ENCODE measurements at places on chromosomes 13 and 19.

- DNase-seq, result no peak
Measured at GRCh38 chr13:75073786-75074185, 408.2 kb downstream of the TBC1D4 start.

DNA sequence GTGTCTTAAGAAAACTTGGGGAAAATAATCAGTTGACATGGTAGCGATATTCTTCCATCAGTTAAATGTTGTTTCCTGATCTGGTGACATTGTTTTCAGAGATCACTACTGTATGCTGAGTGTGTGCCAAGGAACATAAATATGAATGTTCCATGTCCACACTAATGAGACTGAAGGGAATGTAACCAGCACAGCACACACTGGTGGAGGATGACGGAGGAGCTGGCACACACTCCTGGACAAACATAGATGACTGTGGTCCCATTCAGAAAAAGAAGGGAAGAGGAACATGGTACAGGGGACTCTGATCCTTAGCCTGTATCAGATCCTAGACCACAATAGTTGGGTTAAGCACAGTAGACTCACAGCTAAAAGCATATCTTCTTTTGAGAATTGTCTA, 574.8 kb downstream of the MYO16 start:
- no peak for DNase-seq

GRCh38 chr13:95485518-95486144, 66.9 kb upstream of the CLDN10 start:
- DNase-seq, result no peak

- peak; percentile 85 for DNase-seq
Measured at GRCh38 chr19:54162241-54162805, 2.8 kb upstream of the LENG1 start.

DNA sequence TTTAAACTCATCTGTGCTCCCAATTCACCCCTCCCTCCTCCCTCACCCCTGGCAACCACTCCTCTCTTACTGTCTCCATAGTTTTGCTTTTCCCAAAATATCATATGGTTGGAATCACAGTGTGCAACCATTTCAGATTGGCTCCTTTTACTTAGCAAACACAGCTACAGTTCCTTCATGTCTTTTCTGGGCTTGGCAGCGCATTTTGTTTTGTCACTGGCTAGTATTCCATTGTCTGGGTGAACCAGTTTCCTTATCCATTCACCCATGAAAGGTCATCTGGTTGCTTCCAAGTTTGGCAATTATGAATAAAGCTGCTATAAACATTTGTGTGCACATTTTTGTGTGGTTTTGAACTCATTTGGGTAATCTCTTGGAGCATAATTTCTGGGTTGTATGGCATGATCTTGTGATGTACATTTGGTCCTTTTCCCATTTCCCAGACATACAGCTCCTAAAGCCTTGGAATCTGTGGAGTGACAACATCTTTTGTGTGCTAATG, 23.9 kb upstream of the GAS6 start:
- no peak for DNase-seq

DNA sequence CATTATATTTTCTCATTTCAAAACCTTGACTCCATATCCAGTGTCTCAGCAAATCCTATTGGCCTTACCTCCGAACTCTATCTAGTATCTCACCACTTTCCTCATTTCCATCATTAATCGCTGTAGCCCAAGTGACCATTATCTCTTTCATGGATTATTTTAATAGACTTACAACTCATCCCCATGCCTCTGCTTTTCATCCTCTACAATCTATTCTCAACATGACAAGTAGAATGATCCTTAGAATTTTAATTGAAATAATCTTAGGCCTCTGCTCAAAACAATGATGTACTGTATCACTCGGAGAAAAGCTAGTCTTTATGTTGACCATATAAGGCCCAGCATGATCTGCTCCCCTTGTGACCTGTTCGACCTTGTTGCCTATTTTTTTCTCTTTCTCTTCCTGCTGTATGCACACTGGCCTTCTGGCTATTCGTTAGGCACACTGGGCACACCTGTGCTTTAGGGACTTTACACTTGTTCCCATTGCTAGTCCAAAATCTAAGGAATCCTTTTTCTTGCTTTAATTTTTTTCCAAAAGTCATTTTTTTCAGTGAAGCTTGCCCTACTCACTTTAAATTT, 21.4 kb downstream of the DNAJC15 start:
- no peak for DNase-seq

GRCh38 chr13:24023073-24023472, 125.8 kb upstream of the C1QTNF9B start:
- no peak for DNase-seq

- no peak for DNase-seq
Measured at GRCh38 chr13:59304596-59304995, 859.1 kb downstream of the DIAPH3 start.

- no peak for DNase-seq
Measured at GRCh38 chr19:56137405-56137804, 3.7 kb upstream of the ZNF444 start.

DNA sequence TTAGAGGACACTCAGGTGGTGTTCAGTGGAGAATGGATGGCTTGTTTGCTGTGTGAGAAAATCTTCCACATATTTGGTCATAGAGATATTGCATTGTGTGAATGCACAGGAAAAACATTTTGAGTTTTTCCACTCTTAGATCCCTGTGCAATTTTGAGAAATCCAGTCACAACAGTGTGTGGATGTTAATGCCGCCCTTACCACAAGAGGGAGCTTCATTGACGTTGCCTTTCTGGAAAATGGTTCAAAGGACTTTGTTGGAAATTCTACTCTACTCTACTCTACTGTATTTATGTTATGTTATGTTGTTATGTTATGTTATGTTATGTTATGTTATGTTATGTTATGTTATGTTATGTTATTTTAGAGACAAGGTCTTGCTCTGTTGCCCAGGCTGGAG, 13.4 kb downstream of the ZNF20 start:
- no peak for DNase-seq

DNA sequence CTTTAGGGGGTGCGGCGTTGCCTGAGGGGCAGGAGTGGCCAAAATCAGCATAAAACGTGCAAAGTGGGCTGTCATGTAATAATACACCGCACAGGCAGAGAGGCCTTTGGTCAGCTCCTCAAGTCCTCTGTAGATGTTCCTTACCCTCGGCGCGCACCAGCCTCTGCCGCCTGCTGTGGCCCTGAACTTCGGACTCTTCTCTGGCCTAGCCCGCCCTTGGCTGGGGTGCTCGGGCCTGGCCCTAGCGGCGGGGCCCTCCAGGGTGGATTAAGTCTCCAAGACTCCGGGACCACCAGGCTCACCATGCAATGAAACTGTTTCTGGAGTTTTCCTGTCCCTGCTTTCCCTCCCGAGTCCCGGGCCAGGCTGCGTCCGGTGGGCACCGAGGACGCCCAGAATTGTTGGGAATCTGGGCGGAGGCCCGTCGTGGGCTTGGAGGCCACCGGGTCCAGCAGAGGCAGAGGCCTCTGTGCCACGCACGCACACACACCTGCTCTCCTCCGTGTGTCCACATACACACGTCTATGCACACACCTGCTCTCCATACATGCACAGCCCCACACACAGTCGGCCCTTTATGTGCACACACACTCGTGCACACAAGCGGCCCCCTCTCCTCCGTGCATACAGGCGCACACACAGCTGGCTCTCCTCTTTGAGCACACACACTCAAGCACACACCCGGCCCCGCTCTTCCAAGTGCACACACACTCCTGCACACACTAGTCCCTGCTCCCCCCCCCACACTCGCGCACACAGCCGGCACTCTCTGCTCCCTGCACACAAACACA, 1.5 kb upstream of the TFDP1 start:
- DNase-seq, result no peak

DNA sequence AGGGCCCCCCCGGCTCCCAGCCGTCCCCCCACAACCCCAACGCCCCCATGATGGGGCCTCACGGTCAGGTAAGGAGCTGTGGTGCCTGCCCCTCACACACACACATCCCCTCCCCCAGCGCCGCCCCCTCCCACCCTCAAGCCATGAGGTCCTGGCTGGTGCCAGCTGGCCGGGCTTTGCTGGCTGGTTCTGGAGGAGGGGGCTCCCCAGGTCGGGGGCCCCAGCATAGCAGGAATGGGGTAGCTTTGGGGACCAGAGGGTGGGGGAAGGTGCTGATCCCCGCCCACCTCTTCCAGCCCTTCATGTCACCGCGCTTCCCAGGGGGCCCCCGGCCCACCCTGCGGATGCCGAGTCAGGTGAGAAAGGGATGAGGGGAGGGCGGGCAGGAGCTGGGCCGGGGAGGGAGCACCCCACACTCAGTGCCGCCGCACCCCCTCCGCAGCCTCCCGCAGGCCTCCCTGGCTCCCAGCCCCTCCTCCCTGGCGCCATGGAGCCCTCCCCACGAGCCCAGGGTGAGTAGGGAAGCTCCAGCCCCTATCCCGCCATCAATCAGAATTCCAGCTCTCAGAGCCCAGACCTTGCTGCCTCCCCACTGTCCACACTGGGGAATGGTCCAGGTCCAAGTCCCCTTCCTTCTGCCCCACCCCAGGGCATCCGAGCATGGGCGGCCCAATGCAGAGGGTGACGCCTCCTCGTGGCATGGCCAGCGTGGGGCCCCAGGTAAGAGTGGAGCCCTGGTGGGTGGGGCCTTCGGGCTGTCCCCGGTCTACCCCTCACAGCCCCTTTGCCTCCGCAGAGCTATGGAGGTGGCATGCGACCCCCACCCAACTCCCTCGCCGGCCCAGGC, 6.4 kb downstream of the ISYNA1 start:
- DNase-seq, result no peak

- DNase-seq, result no peak
Measured at GRCh38 chr13:98406427-98406826, 170.5 kb downstream of the STK24 start.

GRCh38 chr19:13830114-13830740, 35.0 kb downstream of the ZSWIM4 start:
- no peak for DNase-seq

GRCh38 chr13:38804061-38804460, 117.2 kb downstream of the FREM2 start:
- DNase-seq, result no peak

- no peak for DNase-seq
Measured at GRCh38 chr13:86085890-86086289, 286.7 kb upstream of the SLITRK6 start.

GRCh38 chr13:77372275-77372674, 45.4 kb upstream of the MYCBP2 start:
- DNase-seq, result no peak

DNA sequence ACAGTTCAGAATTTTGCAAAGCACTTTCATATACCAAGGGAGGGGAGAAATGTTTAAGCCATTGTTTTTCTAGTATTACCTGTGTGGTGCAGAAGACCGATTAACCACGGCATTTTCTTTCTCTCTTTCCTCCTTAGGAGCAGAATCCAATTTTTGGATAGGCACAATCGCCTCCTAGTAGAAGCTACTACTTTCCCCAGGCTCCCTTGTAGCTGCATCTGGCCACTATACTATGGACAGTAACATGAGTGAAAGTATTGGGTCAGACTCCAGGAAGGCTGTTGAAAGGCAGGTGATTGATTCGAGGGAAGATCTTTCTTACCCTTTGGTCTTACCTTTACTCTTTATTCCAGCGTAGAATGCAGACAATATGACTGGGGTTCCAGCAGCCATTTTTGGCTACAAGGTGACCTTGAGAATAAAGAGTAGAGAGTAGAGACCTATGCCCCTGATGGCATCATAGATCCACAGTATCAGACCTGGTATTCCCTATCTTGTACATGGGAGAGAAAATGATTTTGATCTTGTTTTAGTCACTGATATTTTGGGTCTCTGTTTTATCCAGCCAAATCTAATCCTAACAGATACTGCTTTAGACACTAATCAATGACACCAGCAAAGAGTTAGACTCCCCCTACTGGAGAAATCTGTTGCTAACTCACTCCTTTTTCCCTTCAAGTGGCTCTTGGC, 77.0 kb downstream of the LRRC63 start:
- DNase-seq, result peak; percentile 79

DNA sequence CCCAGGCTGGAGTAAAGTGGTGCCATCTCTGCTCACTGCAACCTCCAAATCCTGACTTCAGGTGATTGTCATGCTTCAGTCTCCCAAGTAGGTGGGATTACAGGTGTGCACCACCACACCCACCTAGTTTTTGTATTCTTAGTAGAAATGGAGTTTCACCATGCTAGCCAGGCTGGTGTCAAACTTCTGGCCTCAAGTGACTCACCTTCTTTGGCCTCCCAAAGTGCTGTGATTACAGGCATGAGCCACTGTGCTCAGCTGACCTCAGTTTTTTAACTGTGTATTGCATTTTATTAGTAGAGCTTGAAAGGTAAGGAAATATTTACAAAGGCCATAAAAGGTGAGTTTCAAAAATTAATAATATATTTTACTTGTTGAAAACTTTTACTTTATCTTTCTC, 2.3 kb downstream of the ZNF726 start:
- no peak for DNase-seq

DNA sequence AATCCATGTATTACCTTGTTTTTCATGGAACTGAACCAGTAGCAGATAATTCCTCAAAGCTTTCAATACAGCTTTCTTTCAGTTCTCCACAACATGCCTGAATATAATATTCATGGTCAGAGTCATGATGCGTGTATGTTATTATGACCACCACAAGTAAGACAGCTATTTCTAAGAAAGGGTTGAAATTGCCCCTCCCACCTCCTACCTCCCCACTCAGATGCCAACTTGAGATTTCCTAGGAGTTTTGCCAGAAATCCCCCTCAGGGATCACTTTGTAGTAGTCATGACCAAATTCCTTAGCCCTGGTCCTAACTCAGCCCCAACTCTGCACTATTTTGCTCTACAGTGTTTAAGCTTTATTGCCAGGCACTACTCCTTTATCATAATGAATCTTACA, 69.9 kb upstream of the RAP2A start:
- DNase-seq, result no peak

GRCh38 chr13:30712536-30713532, 22.5 kb upstream of the ALOX5AP start:
- no peak for DNase-seq

DNA sequence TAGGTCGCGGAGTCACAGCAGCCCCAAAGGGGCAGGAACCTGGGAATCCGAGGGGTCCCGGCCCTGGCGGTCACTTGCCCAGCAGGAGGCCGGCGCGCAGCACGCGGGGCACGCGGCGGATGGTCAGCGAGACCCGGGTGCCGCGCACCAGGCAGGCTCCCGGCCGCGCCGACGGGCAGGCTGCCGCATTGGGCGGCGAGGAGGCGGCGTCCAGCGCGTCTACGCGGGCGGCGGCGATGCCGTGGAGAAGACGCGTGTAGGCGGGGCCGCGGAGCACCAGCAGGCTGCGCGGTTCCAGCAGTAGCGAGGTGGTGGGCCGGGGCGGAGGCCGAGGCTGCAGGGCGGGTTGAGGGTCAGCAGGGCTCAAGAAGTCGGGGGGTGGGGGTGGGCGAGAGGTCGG, 607 bp upstream of the SYNE4 start:
- DNase-seq, result peak; percentile 58

- DNase-seq, result peak; percentile 90
Measured at GRCh38 chr19:17530586-17530985, 19.1 kb downstream of the PGLS start.

DNA sequence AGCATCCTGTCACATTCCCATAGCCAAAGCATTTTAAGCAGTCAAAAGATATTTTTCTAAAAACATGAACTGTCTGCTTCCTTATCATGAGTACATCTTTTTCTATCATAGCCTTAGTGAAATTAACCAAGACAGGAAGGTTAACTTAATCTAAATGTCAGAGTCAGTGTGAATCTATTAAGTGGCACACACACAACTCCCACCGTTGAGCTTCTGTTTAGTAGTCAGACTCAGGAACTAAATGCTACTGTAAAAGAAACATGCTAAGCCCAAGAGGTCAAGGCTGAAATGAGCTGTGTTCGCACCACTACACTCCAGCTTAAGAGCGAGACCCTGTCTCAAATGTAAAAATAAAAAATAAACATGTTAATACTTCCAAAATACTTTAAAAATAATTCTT, 7.7 kb upstream of the POU4F1 start:
- DNase-seq, result no peak
